ENCODE measurements at places on chromosomes 11 and 22.

DNA sequence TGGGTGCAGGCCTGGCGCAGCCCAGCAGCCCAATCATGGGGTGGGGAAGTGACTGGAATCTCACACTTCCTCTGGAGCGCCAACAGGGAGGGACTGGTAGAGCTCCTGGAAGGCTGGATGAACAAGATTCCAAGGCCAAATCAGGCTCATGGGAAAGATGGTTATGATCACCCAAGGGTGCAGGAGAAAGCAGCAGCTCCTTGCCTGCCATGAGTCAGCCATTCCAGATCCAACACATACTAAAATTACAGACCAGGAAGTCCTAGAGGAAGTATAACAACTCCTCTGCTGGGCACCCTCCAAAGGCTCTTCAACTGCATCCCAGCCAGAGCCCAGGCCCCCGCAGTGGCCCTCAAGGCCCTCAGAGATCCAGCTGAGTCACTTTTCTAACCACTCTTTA lies 427.3 kb downstream of the TENM4 start:
- DNase-seq: peak; percentile 23

DNA sequence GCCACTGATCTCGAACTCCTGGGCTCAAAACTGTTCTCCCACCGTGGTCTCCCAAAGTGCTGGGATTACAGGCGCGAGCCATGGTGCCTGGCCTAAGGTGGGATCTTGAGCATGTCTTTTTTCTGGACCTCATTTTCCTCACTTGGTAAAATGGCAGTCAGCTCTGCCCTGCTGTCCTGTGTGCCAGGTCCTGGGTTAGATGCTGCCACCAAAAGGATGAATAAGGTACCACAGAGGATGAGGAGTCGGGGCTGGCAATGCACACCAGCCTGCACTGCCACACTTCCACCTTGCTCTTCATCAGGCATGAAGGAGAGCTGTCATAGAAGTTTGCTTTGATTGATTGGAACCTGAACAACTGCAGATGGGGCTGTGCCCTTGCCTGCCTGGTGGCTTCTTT lies 32.3 kb downstream of the ACO2 start:
- DNase-seq: no peak

- DNase-seq: no peak
These were observed 82.9 kb upstream of the TBCEL start for GRCh38 chr11:120941000-120941399.

- no peak for DNase-seq
These were observed 13.6 kb downstream of the INCENP start for GRCh38 chr11:62137276-62137861.

DNA sequence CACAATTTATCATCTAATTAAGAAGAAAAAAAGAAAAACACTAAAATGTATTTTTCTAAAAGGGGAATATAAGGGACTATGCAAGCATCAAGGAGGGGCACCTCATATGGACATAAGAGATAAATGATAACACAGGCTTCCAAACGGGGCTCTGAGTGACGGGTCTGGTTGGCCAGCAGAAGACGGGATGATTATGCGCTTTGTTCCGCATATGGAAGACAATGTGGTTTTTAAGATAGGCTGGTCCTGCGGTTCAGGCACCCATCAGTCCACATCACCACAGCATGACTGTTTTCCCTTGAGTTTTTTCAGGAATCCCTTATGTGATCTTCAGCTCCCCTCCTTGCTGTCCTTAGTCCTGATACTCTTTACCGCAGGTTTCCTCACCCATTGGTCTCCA lies 404.6 kb downstream of the OPCML start:
- no peak for DNase-seq

DNA sequence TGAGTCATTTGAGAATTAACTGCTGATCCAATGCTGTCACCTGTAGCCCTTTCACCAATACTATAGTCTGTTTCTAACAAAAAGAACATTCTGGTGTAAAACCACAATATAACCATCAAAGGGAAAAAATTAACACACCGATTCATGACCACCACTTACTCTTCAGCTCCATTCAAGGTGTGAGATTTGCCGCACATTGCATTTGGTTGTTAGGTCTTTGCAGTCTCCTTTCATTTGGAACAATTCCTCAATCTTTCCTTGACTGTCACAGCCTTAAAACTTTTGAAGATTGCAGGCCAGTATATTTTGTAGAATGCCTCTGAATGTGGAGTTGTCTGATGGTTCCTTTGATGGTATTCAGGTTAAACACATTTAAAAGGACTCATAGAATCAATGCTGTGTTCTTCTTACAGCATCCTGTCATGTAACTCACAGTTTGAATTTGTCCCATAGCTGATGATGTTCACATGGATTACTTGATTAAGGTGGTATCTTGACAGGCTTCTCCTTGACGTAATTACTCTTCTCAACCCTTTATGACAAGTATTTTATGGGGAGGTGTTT lies 63.6 kb downstream of the TNRC6B start:
- no peak for DNase-seq

- DNase-seq: no peak
These were observed 25.2 kb downstream of the GVQW3 start for GRCh38 chr11:76406359-76406758.

GRCh38 chr11:47234669-47235100 lies 13.9 kb downstream of the ACP2 start:
- peak; percentile 41 for DNase-seq

All from fibroblast of pulmonary artery (primary cell).